ENCODE measurements at places on chromosomes 11 and 22. TPM values are rescaled to one million over a fixed set of nuclear protein-coding genes. Genes with fewer than 3 reads are reported as not detected.

The PGA5 gene
- not detected for total RNA-seq

The POU2AF1 gene
- not detected for total RNA-seq

The PRDM10 gene
- total RNA-seq, result 5.4 TPM

The TECTA gene
- total RNA-seq, result 0.97 TPM

The KRTAP5-2 gene
- not detected for total RNA-seq

GRCh38 chr11:41414771-41415440, 44.5 kb downstream of the LRRC4C start:
- DNase-seq, result no peak
- no peak overlapping the region for H3K27ac ChIP-seq
- H3K36me3 ChIP-seq, result no peaks in the 10 kb centered on the region
- H3K27me3 ChIP-seq, result no peaks in the 10 kb centered on the region
- H3K4me3 ChIP-seq, result no peak overlapping the region

GRCh38 chr11:69380451-69380901, 86.5 kb downstream of the MYEOV start:
- peaks cover 5% of the 10 kb centered on the region for H3K4me1 ChIP-seq
- no peak overlapping the region for H3K27ac ChIP-seq
- H3K4me3 ChIP-seq, result no peak overlapping the region
- H3K36me3 ChIP-seq, result no peaks in the 10 kb centered on the region
- DNase-seq, result no peak

DNA sequence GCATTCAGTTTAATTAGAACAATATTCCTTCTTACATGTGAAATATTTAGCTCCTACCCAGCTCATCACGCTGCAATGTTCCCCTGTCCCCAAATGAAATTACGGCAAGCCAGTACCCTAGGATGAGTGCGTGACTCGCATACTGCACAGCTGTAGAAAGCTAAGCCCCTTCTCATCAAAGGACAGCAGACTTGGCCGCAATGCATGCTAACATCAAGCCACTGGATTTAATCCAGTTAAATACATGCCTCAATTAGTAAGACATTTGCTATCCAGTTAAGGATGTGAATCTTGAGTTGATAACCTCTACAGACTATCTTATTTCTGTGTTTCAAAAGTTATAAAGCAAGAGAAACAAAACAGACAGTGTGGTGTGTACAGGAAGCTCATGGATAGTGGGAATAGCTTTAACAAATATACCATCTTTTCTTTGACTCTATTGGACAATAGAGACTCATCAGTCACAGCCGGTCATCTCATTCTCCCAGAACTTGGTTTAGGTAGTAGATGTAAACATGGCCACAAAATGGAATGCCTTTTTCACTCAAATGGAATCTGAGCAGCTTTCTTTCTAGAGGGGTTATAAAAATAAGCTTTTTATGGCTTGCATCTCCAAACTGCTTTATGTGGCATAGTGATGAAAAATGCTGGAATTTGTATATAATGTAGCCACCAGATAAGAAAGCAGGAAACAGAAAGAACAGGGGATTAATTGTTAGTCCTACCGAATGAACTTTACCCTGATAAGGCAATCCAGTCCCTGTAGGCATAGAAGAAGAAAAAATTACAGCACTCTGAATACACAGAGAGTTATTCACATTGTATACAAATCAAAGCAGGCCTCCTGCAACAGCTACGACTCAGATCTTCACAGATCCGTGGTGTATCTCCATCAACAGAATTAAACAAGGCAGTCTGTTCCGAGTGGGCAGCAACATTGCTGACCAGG, 224.1 kb downstream of the CADM1 start:
- peaks cover 36% of the 10 kb centered on the region for H3K4me1 ChIP-seq
- no peaks in the 10 kb centered on the region for H3K27me3 ChIP-seq
- H3K4me3 ChIP-seq, result no peak overlapping the region
- no peak overlapping the region for H3K27ac ChIP-seq

GRCh38 chr11:116066777-116067176, 562.6 kb upstream of the CADM1 start:
- H3K4me3 ChIP-seq, result no peak overlapping the region
- no peak for DNase-seq
- peaks cover 12% of the 10 kb centered on the region for H3K4me1 ChIP-seq

GRCh38 chr11:105236664-105237063, 97.1 kb upstream of the CARD18 start:
- H3K27me3 ChIP-seq, result no peaks in the 10 kb centered on the region
- H3K36me3 ChIP-seq, result no peaks in the 10 kb centered on the region
- no peak overlapping the region for H3K4me3 ChIP-seq
- no peaks in the 10 kb centered on the region for H3K4me1 ChIP-seq
- DNase-seq, result no peak

DNA sequence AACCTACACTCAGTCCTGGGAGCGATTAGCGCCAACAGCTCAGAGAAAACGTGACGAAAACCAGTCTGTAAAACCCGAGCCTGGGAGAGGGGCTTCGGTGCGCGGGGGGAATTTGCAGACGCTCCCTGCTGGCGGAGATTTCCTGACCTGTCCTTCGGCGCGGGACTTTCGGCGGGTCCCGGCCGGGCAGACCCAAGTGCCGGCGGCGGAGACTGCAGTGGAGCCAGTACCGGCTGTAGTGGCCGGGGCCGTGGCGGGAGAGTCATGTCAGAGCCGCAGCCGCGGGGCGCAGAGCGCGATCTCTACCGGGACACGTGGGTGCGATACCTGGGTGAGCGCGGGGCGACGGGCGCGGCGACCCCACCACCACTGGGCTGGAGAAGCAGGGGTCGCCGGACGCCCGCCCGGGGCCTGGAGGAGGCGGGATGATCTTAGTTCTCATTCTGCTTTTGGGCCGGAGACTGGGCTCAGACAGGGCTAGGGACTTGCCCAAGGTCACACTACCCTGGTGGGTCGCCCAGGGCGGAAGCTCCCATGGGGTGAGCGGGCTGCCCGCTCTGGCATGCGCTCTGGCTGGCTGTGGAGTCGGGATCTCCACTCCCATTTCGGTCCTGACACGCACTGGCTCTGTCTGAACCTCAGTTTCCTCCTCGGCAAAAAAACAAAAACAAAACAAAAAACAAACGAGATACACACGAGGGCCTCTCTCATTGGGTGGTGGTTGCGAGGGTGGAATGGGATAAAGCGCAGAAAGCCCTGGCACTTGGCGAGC, at the start of gene MTFP1:
MTFP1 (plus strand) TSS at position 153 of the 772 bp plus-strand sequence; CDS start at position 265, 112 bp downstream.
- peaks cover 47% of the 10 kb centered on the region for H3K4me1 ChIP-seq
- peak within 1 kb of the TSS; percentile 88 for H3K27ac ChIP-seq
- no peaks in the 10 kb centered on the region for H3K36me3 ChIP-seq

DNA sequence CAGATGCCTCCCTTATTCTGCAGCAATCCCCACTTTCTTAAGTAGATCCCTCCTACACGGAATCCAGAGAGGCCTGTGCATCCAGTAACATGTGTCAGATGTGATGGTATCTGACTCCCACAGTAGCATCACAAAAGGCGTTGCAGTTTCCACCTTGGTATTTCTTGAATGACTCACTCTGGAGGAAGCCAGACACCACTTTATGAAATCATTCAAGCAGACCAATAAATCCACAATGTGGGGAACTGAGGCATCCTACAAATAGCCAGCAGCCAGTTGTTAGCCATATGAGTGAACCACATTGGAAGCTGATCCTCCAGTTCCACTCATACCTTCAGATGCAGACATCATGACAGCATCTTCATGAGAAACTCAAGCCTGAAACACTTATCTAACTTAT, 798.1 kb downstream of the OPCML start:
- no peak overlapping the region for H3K27ac ChIP-seq
- H3K27me3 ChIP-seq, result no peaks in the 10 kb centered on the region
- DNase-seq, result no peak
- H3K36me3 ChIP-seq, result no peaks in the 10 kb centered on the region

DNA sequence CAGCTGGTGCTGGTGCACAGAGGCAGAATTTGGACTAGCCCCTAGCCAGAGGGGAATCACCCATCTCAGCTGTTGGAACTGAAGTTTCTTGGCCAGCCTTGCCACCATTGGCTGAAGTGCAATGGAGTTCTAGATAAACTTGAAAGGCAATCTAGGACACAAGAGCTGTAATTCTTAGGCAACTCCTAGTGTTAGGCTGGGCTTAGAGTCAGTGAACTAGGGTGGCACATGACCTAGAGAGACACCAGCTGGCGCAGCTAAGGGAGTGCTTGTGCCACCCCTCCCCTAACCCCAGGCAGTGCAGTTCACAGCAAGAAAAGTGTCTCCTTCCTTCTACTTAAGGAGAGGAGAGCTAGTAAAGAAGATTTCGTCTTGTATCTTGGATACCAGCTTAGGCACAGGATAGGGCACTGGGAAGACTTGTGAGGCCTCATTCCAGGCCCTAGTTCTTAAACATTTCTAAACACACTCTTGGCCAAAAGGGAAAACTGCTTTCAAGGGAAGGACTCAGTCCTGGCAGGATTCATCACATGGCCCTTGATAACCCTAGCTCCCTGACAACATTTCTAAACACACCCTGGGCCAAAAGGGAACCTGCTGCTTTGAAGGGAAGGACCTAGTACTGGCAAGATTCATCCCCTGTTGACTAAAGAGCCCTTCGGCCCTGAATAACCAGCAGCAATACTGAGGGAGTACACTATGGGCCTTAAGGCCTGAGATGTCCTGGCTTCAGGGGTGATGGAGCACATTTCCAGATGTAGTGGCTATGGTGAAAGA, 53.4 kb downstream of the XRRA1 start:
- peaks cover 17% of the 10 kb centered on the region for H3K4me1 ChIP-seq
- H3K27me3 ChIP-seq, result no peaks in the 10 kb centered on the region
- no peak overlapping the region for H3K27ac ChIP-seq
- no peak for DNase-seq
- peaks cover 11% of the 10 kb centered on the region for H3K36me3 ChIP-seq

- no peak overlapping the region for H3K27ac ChIP-seq
- H3K4me3 ChIP-seq, result no peak overlapping the region
- no peak for DNase-seq
- H3K4me1 ChIP-seq, result no peaks in the 10 kb centered on the region
- peaks cover 5% of the 10 kb centered on the region for H3K36me3 ChIP-seq
Measured at GRCh38 chr11:118901494-118902335, 18.0 kb downstream of the CXCR5 start.

DNA sequence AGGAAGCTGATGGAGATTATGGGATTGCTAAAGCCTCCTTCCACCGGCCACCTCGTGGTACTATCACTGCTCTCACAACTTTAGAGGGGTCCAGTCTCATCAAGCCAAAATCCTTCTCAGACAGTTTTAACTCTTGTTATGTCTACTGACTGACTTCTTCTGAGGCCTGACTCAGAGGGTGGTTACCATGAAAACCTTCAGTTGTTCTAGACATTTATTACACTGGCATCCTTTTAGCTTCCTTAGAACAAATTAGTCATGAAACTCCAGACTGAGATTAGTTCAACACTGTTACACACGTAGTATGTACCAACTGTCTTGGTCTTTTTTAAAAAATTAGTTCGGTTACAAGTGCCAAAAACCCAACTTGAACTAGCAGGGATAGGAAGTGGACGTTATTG, 7.5 kb downstream of the DIXDC1 start:
- no peak overlapping the region for H3K4me3 ChIP-seq
- peaks cover 19% of the 10 kb centered on the region for H3K4me1 ChIP-seq
- no peaks in the 10 kb centered on the region for H3K27me3 ChIP-seq

DNA sequence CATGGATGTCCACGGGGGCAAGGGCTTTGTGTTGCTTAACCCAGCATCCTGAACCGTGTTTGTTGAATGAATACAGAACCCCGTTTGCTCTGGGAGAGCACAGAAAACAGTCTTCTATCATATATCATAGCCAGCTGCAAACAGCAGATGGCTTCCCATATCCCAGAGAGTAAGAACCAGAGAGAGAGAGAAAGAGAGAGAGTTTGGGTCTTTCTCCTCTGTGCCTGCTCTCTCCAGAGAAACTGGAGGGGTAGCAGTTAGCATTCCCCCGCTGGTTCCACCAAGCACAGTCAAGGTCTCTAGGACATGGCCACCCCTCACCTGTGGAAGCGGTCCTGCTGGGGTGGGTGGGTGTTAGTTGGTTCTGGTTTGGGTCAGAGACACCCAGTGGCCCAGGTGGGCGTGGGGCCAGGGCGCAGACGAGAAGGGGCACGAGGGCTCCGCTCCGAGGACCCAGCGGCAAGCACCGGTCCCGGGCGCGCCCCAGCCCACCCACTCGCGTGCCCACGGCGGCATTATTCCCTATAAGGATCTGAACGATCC, 440 bp upstream of the TIMP3 start:
- peak overlapping the region; percentile 91 for H3K27ac ChIP-seq
- H3K36me3 ChIP-seq, result no peaks in the 10 kb centered on the region
- peaks cover 43% of the 10 kb centered on the region for H3K4me1 ChIP-seq
- peak overlapping the region; percentile 97 for H3K4me3 ChIP-seq
- H3K27me3 ChIP-seq, result no peaks in the 10 kb centered on the region
- no peak for DNase-seq

DNA sequence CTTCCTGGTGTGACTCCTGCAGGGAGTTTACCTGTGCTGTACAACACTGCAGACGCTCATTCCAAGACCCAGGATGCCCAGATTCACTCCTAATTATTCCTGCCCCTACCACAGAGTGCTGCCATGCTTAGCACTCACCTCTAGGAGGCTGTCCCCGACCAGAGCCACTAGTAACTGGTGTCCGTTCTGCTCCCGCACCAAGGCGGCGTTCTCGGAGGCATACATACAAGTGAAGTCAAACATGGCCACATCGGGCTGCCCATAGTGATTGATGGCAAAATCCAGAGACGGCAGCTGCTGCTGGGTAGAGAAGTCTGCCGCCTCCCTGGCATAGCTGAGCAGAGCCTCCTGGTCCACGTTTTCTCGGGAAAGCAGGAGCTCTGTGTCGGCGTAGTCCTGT, 122.3 kb upstream of the BID start:
- H3K4me1 ChIP-seq, result peaks cover 2% of the 10 kb centered on the region
- no peak overlapping the region for H3K27ac ChIP-seq
- no peak overlapping the region for H3K4me3 ChIP-seq
- H3K36me3 ChIP-seq, result peaks cover 88% of the 10 kb centered on the region

DNA sequence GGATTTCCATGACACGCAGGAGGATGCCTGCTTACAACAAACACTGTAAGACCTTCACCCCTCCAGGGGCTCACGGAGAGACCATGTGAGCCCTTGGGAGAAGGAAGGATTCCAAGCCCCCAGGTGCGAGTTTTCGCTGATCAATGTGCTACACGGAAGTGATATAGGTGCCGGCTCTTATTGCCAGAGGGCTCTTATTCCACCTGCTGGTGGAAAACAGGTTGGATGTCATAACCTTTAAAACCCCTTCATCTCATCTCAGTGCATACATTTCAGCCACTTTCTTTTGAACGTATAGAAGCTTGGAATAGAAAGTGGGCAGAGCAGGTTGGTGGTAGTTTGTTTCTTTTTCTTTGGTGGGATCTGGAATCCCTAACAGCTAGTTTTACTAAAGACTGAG, 25.8 kb downstream of the LAYN start:
- H3K36me3 ChIP-seq, result no peaks in the 10 kb centered on the region
- H3K27me3 ChIP-seq, result no peaks in the 10 kb centered on the region
- no peak overlapping the region for H3K27ac ChIP-seq
- no peak for DNase-seq

DNA sequence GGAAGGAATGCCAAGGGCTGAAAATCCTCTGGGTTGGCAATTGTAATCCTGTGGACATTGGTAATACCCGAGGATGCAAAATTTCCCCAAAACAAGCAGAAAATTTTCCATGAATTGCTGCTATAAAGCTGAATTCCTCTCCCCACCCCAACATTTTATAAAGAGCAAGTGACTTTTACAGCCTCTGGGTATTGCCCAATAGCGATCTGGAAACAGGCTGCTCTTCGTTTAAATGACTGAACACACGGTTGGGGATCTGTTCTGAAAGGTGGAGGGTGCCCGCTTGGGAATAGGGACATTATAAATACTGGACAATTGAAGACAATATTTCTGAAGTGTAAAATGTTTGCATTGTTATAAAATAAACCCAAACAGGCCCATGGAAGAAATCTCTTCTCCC, 20.6 kb downstream of the EHF start:
- no peak overlapping the region for H3K4me3 ChIP-seq
- H3K36me3 ChIP-seq, result no peaks in the 10 kb centered on the region
- H3K27me3 ChIP-seq, result no peaks in the 10 kb centered on the region
- no peaks in the 10 kb centered on the region for H3K4me1 ChIP-seq
- DNase-seq, result no peak
- no peak overlapping the region for H3K27ac ChIP-seq

Data from heart right ventricle (tissue), 16 donors.